Fibroblast of pulmonary artery (primary cell): ENCODE measurements at places on chromosomes 3 and 15.

- peak; percentile 90 for DNase-seq
Measured at GRCh38 chr3:61571516-61572336, 10.4 kb downstream of the PTPRG start.

GRCh38 chr3:127860211-127860696 is 37.9 kb upstream of the MGLL start:
- no peak for DNase-seq

GRCh38 chr3:142808103-142808917 is 80.6 kb downstream of the PCOLCE2 start:
- peak; percentile 72 for DNase-seq

- peak; percentile 67 for DNase-seq
Measured at GRCh38 chr3:108006077-108006771, 84.6 kb downstream of the CD47 start.

GRCh38 chr3:62611541-62612240 is 238.3 kb upstream of the FEZF2 start:
- DNase-seq = peak; percentile 57

GRCh38 chr15:34886134-34886533 is 83.4 kb downstream of the AQR start:
- DNase-seq = peak; percentile 13

- no peak for DNase-seq
Measured at GRCh38 chr3:95645291-95645690, 1169.1 kb upstream of the EPHA6 start.

GRCh38 chr15:40854161-40854560 is 10.3 kb downstream of the SPINT1 start:
- DNase-seq = no peak

DNA sequence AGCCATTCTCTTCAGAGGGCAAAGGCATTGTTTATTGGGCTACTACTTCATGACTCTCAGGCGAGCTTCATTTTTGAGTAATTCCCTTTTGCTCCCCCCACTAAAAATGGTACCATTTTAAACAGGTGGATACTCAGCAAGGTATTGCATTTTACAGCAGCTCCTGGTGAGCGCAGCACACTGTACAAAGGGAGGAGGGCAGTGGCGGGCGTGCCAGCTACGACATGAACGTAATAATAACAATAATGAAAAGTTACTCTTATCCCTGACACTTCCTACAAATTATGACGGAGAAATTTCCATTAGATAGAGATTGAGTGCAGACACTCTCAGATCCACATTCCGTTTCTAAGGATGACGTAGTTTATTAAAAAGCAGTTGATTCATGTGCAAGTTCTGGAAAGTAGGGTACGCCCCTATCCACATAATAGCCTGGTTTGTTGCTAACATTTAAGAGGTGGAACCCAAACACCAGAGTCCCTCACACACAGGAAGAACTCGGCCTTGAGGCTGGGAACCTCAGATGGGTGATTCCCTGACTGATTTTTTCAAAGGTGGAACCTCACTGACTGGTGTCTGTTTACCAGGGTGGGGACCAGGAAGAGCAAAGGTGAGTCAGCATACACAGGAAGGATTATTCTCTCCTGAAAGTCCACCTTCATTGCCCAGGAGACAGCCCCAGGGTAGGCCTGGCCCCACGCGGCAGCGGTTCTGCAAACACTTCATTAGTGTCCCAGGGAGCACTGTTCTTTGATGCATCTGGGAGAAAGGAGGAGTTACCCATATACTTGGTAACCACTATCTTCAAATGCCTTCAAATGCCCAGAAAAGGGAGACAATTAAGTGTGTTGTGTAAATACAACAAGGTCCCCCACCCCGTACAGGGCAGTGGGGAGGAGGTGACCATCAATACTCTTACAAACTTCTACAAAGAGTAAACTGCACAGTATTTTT is 69.9 kb downstream of the LDHAL6B start:
- DNase-seq = no peak

GRCh38 chr3:16301507-16301906 is 36.5 kb downstream of the OXNAD1 start:
- DNase-seq = no peak

GRCh38 chr3:132290833-132291232 is 26.4 kb upstream of the ACP3 start:
- DNase-seq = peak; percentile 63

- no peak for DNase-seq
Measured at GRCh38 chr3:76212679-76213078, 427.3 kb upstream of the ZNF717 start.

- DNase-seq = no peak
Measured at GRCh38 chr3:194306109-194306686, 44.9 kb downstream of the CPN2 start.

GRCh38 chr3:51706021-51706485 is 815 bp upstream of the GRM2 start:
- DNase-seq = no peak

GRCh38 chr3:168624892-168625448 is 529.2 kb upstream of the GOLIM4 start:
- no peak for DNase-seq

DNA sequence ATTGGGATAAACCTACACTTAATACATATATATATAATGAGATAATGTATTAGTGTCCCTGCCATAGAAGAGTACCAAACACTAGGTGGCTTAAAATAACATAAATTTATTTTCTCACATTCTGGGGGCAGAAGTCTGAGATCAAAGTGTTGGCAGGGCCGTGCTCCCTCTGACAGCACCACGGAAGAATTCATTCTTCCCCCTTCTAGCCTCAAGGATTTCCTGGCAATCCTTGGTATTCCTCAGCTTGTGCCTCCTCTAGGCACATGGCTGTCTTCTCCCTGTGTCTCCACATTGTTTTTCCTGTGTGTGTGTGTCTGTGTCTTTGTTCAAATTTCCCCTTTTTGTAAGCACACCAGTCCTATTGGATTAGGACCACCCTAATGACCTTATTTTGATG is 115.2 kb upstream of the AGBL1 start:
- DNase-seq = no peak

DNA sequence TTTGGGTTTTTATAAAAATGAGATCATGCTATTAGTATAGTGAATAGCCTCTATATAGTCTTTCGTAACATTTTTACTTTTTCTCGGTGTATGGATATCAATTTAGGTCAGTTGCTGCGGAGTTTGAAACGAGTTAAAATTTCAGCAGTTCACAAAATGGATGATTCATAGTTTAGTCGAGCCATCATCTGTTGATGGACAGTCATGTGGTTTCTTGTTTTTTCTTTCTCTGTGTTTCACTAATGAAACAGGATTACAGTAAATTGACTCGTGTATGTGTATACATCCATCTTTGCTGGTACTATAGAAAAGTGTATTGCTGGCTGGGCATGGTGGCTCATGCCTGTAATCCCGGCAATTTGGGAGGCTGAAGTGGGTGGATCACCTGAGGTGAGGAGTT is 106.8 kb downstream of the IGF1R start:
- no peak for DNase-seq

DNA sequence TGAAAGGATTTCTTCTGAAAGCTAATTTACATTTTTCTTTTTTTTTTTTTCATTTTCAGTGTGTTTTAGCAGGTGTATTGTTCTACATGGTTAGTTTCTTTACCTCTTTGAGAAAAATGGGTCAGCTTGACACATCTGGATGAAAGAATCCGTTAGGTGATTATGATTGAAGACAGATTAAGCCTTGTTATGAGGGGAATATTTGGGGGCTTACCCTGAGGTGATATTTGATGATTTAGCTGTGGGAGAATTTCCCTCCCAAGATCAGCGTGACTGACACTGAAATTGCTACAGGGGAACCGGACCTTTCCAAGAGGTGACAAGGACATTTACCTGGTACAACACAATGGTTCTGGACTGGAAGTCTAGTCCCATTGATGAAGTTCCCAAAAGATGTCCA is 147.5 kb downstream of the NFKBIZ start:
- no peak for DNase-seq

- no peak for DNase-seq
Measured at GRCh38 chr3:126671521-126671920, 16.6 kb upstream of the TXNRD3 start.

- DNase-seq = peak; percentile 34
Measured at GRCh38 chr15:28021281-28022039, 77.7 kb downstream of the OCA2 start.

DNA sequence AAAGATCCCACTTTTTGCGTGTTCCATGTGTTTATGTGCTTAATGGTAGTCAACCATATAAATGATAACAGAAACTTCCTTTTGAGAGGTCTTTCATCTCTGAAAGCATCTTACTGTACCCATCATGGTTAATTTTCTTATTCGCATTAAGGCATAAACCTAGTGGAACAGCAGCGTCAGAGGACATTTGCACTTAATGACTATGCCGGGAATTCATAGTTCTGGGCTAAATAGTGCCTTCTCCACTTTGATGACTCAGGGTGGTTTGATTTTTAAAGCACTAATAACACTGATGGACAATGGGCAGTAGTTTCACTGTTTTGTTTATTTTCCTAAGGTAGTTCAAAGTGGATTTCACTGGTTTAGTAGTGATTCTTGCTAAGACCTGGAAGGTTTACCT is 455.3 kb downstream of the DIPK2A start:
- no peak for DNase-seq

DNA sequence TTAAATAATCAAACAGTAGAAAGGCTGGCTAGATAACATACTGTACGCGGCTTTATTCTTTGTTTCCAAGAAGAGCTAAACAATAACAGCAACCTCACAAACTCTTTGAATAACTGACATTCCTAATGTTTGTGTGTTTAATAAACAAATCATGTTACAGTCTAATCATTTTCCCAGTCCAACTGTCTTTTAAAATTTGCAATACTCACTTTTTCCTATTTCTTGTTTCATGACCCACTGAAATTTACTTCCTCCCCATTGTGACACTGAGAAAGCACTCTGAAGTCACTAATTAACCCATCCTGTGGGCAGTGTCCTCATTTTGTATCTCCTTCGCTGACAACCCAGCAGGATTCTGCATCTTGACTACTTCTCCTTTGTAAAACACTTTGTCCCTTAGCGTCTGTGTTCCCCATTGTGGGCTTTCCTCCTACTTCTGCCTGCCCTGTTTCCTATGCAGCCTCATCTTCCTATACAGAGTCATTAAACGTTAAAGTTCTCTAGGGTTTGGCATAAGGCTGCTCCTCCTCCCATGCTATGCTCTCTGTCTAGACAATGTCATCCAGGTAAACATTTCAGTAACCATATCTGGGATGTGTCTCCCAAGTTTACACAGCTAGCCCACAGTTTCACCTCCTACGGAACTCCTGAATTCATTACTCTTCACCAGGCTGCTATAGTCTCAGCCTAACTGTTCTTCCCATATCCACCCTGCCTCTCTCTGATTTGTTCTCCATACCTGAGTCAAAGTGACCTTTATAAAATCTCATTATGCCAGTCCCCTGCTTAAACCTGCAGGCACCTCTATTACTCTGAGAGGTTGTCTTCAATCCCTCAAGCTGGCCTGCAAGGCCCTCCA is 148.9 kb downstream of the GREM1 start:
- DNase-seq = no peak

GRCh38 chr15:76932135-76932966 is 802 bp downstream of the RCN2 start:
- peak; percentile 13 for DNase-seq

DNA sequence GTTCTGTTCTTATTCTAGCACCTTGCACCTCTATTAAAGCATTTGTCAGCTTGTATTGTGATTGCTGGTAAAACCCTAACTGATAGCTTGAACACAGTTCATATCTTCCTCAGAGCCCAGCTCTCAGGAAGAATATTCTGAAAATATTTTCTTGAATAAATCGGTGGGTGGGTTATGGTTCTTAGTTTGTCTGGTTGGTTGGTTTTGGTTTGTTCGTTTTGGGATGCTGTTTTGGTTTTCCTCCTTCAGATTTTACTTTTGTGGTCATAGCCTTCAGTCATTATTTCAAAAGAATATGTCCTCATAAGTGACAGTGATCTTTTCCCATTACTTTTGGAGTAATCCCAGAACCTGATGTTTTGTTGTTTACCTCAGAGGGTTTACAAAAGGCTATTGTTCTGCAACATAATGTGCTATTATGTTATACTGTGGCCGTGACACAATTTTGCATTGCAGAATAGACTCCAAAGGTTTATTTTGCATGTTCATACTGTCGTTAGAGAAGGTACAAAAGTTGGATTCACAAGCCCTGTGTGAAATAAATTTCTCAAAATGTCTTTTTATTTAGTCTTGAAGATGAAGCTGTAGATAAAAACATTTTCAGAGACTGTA is 2.7 kb upstream of the TMEM87A start:
- DNase-seq = no peak

- no peak for DNase-seq
Measured at GRCh38 chr15:69652293-69652692, 199.7 kb downstream of the RPLP1 start.

DNA sequence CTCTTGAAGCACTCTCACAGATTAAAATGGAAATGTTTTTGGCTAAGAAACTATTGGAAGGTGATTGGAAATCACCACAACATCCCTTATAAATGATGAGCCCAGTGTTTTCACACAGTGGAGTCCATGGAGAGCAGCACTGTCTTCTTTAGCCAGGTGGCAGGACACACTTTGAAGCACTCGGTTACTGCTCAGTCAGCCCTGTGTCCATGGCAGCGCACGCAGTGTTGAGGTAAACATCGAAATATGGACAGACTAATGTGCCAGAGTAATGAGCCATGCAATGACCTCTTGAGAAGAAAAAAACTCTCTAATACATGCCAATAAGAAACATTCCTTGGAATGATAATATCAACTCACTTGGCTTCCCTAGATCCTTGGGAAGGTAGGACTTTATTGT is 66.6 kb downstream of the TGFBR2 start:
- peak; percentile 49 for DNase-seq

DNA sequence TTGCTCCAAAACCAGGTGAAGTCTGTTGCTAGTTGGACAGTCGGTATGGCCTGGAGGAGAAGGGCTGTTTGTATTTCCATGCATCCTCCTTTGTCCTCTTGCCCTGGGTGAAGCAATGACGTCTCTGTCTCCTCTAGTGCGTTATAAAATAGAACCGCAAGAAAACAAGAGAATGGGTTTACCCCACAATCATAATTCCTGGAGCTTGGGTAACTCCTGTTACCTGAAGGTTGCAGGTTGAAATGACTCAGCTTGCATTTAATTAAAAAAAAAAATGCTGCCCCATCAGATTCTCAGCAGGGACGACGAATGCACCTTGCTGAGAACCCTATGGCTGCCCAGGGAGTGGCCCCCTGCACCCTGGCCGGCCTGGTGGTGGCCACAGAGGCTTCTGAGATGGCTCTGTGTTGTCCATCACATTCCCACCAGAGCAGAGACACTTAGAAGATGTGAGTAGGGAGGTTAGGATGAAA is 228.2 kb upstream of the BHLHE40 start:
- DNase-seq = no peak

DNA sequence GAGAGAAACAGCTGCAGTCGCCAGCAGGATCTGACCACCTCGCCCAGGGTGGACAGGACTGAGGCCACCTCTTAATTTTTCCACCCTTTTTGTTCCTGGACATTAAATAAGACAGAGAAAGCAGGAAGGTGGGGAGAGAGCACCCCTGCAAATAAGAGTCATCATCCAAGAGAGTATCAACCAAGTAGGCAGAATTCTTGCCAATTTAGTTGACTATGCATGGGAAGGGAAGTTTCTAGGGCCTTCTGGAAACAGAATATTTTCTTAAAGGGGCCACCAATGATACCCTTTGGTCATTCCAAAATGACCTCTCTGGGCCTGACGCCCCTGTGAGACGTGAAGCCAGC is 136.2 kb downstream of the TJP1 start:
- DNase-seq = no peak
